Activated naive CD4-positive, alpha-beta T cell treated with anti-CD3 and anti-CD28 coated beads for 36 hours (primary cell): ENCODE measurements at places on chromosomes 13 and 19.

DNA sequence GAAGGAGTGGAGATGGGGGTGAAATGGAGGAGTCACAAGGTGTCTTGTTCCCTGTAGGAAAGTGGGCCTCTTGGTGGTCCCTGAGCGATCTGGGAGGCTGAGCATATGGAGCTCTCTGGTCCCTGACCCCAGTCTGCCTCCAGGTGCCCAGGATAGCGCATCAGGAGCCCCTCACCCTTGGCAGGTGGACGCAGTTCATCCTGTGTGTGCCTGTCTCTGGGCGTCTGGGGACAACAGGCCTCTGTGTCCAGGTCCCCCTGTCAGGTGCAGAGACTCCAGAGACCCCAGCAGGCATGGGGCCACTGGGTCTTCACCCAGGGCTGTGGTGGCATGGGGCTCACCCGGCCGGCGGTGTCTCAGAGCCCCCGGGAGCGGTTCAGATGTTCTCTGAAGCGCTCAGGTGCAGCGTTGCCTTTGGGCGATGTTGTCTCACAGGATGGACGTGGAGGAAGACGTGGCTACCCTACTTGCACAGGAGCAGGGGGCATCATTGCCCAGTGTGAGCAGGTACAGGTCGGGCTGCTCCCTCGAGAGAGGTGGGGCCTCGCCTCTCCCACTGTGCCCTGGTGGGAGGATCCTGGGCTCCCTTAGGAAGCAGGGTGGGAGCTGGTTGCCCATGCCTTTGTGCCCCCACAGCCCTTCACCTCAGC is 58.1 kb upstream of the TPM4 start:
- no peak for DNase-seq

- no peak for DNase-seq
Observed at GRCh38 chr13:34777089-34777913, 164.8 kb upstream of the NBEA start.

- DNase-seq: no peak
Observed at GRCh38 chr13:68048802-68049359, 818.7 kb upstream of the PCDH9 start.

- DNase-seq: no peak
Observed at GRCh38 chr19:3975144-3975543, 4.2 kb upstream of the DAPK3 start.

GRCh38 chr13:43377149-43377548 is 353.8 kb downstream of the DNAJC15 start:
- DNase-seq: no peak
